ENCODE measurements at places on chromosomes 7 and 10.

DNA sequence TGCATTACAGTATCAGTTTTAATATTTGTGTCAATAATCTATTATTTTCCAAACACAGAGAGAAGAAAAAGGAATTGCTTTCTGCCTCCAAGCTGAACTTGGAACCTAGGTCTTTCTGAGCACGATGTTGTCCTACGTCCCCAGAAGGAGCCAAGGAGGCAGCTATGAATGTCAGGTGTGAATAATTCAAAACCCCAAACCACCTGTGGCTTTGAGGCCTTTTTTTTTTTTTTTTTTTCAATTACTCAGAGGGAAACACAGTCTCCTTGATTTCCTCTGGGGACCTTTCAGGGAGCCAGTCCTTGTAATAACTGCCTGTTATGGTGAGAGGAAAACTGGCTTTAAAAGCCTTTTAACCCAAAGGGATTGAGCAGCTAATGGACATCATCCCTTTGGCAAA is 8.3 kb downstream of the GPR85 start:
- DNase-seq, result no peak

- no peak for DNase-seq
These were observed 142.2 kb downstream of the PLXNA4 start for GRCh38 chr7:132434041-132434440.

- no peak for DNase-seq
These were observed 105.6 kb upstream of the HABP2 start for GRCh38 chr10:113447278-113447677.

- no peak for DNase-seq
These were observed 48.7 kb downstream of the GRK5 start for GRCh38 chr10:119256030-119256429.
